ENCODE measurements at places on chromosomes 1 and 21.

- peak; percentile 47 for DNase-seq
Measured at GRCh38 chr1:230548997-230549396, 93.3 kb upstream of the COG2 start.

- peak; percentile 19 for DNase-seq
Measured at GRCh38 chr21:36630485-36631206, 68.3 kb upstream of the SIM2 start.

- no peak for DNase-seq
Measured at GRCh38 chr21:21233051-21233450, 234.8 kb downstream of the NCAM2 start.

DNA sequence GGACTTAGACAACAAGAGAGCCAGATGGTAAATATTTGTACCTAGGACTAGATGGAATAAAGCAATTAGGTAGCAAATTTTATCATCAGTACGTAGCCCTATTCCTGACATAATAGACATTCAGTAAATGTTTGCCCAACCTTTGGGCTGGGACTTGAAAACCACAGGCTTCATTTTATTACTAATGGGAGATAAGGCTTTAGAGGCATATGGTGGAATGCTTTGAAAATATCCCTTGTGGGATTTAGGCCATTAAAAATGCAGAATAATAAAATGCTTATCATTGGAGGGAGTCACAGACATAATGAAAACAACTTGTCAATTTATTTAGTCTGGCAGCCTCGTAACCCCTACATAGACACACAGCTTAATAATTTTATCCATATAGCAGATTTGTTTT lies 296.1 kb upstream of the SPAG17 start:
- peak; percentile 50 for DNase-seq

DNA sequence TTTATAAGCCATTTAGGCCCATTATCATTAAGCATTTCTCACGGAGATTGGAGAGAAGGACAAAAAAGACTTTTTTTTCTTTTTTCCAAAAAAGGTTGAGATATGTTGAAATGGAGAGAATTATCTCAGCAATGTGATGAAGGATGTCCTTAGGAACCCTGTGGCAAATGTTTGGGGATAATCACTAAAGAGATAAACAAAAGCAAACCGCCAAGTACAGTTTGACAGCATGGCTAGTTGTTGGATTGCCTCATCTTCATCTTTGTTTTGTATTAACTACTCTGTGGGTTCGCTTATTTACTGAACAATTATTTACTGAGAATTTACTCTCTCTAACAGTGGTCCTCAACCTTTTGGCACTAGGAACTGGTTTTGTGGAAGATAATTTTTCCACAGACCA lies 97.4 kb upstream of the HP1BP3 start:
- no peak for DNase-seq

GRCh38 chr1:220921971-220922635 lies 42.9 kb downstream of the HLX start:
- DNase-seq = no peak

GRCh38 chr1:212670301-212670700 lies 29.3 kb downstream of the BATF3 start:
- no peak for DNase-seq

DNA sequence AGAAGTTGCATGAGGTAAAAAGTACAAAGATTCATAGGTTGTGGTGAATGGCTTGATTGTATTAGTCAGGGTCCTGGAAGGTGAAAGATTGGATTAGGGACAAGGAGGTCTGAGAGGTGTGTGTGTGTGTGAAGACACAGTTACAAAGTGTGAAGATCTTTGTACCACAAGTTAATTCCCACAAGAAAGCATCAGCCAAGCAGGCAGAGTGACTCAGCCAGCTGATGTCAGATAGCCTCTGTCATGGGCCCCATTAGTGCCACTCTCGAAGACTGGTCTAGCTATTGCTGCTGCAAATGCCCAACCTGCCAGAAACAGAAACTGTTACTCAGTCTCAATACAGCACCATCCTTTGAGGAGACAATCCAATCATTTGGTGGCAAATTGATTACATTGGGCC lies 96.5 kb downstream of the DTL start:
- DNase-seq = no peak

GRCh38 chr1:11649237-11649623 lies 5.0 kb downstream of the FBXO2 start:
- no peak for DNase-seq

GRCh38 chr1:162701286-162701685 lies 69.0 kb downstream of the DDR2 start:
- DNase-seq = no peak

DNA sequence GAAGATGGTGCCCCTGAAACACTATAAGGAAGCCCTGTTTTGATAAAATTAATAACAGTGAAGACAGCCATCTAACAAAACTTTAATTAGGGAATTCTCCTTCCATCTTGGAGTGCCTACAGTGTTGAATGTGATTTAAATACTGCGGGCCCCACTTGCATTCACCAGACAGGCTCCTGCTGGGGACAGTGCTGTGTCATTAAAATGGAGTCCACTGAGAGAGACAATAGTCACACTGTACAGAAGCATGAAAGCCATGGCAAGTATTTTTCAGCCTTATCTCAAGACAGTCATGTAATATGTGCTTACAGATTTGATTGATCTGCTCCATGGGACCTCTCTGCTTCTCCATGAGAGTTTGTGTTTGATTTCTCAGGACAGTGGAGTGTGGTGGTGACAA lies 29.7 kb upstream of the ZBTB18 start:
- no peak for DNase-seq

- no peak for DNase-seq
Measured at GRCh38 chr1:78224246-78224785, 178.6 kb downstream of the GIPC2 start.

DNA sequence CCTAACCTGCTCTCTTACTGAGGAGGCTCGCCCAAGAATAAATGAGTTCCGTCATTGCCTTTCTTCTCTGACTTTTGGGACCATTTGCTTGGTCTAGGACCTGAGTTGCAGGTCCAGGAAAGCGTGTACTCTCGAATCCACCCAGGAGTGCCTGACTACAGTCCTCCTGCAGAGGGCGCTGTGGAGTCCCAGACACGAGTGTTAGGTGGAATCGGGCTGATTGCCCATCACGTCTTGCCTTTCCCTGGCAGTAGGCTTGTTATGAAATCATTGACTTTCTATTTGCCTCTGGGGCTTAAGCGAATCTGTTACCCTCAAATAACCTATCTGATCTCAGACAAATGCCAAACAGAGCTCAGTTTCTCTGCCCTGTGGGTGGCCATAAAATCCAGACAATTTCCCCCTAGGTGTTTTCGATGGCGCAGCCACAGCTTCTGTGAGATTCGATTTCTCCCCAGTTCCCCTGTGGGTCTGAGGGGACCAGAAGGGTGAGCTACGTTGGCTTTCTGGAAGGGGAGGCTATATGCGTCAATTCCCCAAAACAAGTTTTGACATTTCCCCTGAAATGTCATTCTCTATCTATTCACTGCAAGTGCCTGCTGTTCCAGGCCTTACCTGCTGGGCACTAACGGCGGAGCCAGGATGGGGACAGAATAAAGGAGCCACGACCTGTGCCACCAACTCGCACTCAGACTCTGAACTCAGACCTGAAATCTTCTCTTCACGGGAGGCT lies at the start of gene IL20:
Gene IL20, plus strand, starts transcription at position 685 of the 733 bp plus-strand sequence. CDS start 230 bp downstream, outside the sequence.
- peak; percentile 5 for DNase-seq

Data from NCI-H774 (cell line).